Right renal pelvis (tissue), 4 donors: ENCODE measurements at places on chromosomes 5 and 9.

DNA sequence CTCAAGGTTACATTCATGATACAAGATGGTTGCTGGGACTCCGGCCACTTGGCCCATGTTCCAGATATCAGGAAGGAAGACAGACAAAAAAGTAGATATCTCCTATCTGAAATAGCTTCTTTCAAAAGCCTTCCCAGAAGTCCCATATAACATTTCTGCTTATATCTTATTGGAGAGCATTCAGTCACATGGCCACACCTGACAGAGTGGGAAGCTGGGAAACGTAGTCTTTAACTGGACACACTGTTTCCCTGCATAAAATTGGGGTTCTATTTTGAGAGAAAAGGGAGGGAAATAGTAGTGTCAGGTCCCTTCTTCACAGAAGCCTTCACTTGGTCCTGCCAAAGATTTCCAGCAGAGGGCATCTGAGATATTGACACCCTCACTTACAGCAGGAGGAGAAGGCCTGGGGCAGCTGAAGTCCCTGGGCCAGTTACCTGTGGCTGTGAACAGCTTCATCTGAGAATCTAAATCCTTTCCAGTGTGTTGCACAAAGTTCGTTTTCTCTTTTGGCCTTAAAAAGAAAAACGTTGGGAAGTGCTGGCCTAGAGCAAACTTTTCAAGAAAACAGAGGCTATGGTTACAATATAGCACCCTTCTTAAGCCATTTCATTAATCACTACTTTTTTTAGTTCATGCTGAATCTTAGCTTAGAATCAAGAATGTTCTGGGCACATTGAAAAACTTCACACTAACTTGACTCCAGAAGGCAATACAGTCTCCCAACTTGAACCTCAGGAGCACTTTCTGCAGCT lies 33.5 kb downstream of the SPEF2 start:
- DNase-seq, result peak; percentile 8

GRCh38 chr5:132221781-132222648 lies 5.6 kb downstream of the P4HA2 start:
- DNase-seq, result peak; percentile 43

DNA sequence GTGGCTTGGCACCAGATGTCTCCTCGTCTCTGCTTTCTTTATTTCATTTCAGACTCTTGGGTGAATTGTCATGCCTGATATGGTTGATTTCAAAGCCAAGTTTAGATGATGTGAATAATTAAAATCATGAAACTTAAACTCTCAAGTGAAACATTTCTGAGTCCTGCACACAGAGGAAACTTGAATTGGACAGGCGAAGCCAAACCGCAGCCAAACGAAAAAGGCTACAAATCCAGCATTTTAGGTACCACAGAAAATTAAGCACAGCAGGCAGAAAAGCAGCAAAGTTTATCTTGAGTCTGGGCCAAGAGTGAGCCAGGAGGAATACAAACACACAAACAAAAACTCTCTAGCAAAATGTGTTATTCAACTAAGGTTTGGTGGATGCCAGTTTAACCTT lies 659.8 kb upstream of the KLF4 start:
- DNase-seq, result no peak

DNA sequence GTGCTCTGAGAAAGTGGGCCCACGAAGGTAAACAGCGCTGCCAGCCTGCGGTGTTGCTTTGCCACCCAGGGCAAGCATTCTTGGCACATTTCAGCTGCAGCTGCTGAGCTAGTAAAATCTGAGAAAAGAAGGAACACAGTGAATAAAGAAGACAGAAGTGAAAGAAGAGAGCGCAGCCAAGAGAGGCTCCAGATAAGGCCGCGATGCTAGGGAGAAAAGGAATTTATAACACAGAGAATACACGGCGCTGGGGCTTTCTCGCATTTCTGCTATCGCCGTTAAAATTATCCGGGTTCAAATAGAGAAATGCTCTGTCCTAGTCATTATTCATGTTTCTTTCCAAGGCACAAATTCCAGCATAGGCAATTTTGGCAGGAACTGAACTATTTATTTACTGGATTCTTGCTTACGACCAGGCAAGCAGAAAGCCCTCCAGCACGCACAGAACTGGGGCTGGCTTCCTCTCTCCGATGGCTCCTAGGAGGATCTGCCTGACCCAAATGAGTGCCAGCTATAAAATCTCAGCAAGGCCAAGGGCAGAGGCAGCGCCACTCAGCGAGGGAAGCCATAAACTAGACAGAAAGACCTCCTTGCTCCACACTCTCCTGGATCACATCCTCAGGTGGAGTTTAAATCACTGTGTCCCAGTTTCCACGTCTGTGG lies 111.2 kb downstream of the ATPSCKMT start:
- no peak for DNase-seq

GRCh38 chr9:106797299-106797698 lies 65.7 kb upstream of the ZNF462 start:
- DNase-seq, result no peak

DNA sequence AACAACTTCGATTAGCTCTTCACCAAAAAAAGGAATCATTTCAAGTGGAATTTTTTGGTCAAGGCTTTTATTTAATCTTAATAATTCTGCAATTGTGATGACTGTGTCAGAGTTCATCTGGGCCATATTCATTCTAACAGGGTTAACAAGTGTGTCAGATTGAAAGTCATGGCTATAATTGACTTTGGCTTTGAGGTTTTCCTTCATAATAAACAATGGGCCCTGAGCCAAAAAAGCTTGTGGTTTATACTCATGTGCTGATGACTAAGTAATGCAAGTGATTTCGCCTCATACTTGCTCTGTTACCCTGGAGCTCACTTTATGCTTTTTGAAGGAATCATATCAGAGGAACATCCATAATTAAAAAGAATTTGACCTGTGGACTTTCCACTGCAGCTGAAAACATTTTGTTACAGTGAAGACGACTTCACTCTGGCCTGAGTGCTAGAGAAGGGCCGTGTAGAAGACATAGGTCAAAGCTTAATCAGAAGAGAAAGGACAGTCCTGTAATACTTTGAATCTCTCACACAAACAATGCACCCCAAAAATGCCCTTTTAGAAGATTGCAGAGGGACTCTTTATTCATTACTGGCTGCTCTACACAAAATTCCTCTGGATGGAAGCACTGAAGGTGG lies 101.7 kb downstream of the GDNF start:
- DNase-seq, result no peak

DNA sequence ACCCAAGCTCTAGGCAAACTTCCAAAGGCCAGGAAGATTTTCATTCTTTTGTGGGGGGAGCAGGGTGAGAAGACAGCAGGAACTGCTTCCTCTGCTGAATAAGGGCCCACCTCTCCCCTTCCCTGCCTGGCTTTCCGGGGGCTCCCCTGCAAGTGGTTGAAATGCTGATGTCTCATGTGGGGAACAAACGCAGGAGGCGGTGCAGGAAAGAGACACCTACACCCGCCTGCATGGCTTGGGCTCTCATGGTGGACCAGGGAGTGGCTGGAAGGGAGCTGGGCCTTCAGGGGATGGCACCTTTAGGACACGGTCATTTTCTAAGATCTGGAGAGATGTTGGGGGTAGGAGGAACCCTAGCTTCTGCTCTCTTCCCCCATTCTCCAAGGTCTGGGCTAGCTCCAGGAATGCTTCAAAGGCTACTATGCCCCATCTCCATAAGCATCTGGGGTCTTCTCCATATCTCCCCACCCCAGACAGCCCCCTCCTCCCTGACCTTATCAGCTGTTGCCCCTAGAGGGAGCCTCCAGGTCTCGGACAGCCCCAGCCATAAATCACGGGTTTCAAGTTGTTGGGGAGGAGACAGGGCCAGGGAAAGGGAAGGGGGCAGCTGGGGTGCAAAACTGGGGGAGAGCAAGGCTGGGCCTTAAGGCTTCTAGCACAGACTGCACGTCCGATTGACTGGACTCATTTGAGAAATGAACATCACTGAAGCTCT lies 76.6 kb downstream of the PSD2 start:
- DNase-seq, result no peak

DNA sequence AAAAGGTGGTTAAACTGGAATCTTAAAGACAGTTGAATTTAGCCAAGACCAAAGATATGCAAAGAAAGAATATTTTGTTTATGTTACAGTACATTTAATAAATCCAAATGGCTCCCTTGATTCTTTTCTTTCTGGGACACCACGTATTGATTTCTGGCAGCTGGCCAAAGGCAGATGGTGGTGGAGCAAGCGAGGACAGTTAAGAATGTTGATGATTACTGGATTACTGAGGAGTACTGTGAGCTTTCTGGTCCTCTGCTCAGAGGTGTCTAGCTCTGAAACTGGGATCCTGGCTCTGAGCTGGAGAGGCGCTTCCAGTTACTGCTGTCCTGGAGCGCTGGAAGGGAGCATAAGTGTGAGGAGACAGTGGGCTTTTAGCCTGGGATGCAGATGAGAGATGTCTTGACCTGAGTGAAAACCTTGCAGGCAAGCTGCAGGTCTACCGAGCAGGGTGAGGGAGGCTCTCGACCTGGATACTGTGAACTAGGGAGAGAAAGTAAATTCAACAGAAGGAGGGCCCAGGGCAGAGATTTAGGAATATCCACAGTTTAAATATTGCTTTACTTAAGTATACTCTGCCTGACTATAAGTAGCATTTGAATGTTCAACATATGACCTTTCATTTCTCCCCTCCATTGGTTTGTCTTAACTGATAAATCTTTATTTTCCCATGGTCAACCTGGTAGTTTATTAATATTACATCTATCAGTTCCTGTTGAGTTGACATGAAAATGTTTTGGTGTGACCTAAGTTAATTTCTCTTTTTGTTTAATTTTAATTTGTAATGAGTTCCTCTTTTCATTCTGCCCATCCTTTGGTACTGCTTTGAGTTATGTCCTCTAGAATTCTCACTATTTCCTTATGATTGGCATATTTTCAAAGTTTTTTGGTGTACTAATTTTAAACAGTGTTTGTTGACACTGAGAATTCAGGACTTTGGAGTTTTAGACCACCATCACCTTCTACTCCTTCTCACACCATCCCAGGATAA lies 3.7 kb downstream of the SYK start:
- DNase-seq, result no peak

DNA sequence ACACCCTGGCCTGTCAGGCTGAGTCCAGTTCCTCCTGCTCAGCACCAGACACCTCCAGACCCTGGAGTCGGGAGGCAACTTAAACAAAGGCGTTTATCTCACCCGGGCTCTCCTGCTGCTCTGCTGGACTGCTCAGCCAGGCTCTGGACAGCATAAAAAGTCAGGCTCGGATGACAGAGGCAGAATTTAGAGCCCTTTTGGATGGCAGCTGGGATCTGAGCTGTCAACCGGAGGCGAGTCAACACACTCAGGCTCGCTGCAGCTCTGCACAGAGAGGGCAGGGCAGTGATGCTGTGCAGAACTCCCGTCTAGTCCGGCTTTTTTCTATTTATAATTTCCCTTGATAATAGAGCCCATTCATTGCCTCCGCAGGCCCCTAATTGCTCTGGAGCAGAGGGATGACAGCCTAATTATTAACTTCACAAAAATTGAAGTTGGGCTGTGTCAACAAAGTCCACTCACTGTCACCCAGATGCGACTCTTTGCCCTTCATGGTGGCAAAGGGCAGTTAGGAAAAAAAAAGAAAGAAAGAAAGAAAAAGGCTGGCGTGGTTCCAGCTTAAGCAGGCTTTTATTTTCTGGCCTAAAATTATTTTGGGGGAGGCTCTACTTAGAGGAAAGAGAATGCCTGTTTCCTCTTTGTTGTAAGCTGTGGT lies 37.6 kb downstream of the STC2 start:
- no peak for DNase-seq

- no peak for DNase-seq
Measured at GRCh38 chr9:75683591-75683990, 206.9 kb upstream of the PCSK5 start.

- no peak for DNase-seq
Measured at GRCh38 chr5:151213803-151214613, 9.9 kb downstream of the CCDC69 start.

- no peak for DNase-seq
Measured at GRCh38 chr5:116479776-116480675, 94.6 kb downstream of the SEMA6A start.

- no peak for DNase-seq
Measured at GRCh38 chr9:2289263-2289662, 274.1 kb downstream of the SMARCA2 start.

- DNase-seq, result no peak
Measured at GRCh38 chr9:76424491-76424890, 30.3 kb upstream of the RFK start.

DNA sequence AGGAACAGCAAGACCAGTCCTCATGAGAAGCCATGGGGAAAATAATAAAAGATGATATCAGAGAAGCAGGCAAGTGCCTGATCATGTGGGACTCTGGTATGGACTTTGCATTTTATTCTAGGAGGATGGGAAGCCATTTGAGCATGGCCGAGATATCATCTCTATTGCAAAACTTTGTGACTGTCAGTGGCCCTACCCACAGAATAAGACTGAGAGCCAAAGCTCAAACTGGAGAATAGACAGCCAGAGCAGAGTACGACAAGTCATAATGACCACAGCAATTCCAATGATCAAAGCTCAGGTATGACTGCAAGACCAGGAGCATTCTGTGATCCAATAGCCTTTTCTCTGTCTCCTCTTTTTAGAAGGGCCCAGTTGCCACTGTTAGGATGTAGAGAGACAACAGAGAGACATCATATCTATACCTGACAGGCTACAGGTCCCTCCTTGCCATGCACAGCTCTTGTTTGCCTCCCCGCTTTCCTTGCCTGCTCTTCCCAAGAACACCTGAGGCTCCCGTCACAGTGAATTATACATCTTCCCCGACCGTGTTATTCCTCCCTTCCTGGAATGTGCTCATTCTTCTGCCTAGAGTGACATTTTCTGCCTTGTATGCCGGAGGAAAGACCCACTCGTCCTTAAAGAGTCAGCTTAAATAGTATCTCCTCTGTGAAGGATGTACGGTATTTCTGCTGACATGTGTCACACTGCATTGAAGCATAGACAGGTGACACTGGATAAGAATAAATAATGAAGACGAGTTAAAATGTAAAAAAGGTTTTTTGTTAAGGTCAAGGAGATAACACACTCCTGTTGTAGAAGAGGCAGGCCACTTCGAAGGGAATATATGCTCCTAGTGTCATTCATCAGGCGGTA lies 248.7 kb upstream of the MAP3K1 start:
- DNase-seq, result no peak

DNA sequence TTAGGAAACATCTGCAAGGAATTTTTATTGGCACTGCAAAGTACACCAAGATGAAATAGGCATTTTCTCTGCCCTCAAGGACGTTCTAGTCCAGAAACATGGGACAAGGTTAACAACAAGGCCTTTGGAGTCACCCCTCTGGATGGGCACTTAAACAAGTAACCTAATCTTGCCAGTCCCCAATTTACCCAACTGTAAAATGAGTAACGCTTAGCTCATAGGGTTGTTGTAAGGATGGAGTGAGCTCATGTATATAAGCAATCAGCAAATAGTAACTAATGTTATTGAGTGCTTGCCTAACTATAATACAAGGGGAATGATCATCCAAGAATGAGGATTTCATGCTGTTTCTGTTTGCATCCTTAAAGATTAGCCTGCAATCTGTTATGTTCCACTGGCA lies 189.3 kb downstream of the PAPPA start:
- DNase-seq, result no peak

DNA sequence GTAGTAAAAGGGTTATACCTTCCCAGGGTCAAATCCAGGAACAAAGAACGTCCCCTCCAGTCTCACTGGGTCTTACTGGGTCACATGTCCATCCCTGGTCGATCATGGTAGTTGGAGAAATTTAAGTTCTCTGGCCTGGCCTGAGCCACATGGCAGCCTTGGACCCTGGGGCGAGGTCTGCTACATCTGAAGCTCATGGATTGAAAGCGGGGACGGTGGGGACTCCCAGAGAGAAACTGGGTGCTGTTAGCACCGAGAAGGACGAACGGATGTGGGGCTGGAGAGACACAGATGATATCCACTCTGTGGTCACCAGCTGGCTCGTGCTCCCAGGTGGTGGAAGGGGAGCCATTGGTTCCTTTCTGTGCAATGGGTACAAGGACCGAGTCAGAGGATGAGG lies 46.9 kb downstream of the TSPAN17 start:
- DNase-seq, result no peak

GRCh38 chr5:112546946-112547592 lies 128.0 kb upstream of the EPB41L4A start:
- DNase-seq, result no peak
